HS-5 (cell line): ENCODE measurements at places on chromosomes 3 and 15.
A peak's percentile ranks its signal among the peaks of the same experiment; 100 is the strongest.

DNA sequence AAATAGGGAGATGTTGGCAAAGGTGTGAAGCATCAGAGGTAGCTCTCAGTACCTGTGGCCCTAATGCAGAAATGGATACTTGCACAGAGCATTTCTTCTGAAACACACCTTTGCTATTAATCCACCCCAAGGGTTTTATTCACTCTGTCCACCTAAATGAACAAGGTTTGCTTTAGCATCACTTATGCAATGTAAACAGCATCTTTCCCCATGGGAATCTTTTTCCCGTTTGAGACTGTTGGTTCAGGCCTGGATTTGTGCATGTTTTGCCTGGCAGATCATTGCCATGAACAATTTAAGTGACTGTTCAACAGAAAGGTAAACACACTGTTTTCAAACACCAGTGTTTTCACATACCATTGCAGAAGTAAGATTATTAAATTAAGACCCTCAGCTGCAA is 508.3 kb downstream of the SOX2 start:
- no peak for DNase-seq

- no peak for DNase-seq
Measured at GRCh38 chr15:89809787-89810148, 4.9 kb downstream of the ANPEP start.

DNA sequence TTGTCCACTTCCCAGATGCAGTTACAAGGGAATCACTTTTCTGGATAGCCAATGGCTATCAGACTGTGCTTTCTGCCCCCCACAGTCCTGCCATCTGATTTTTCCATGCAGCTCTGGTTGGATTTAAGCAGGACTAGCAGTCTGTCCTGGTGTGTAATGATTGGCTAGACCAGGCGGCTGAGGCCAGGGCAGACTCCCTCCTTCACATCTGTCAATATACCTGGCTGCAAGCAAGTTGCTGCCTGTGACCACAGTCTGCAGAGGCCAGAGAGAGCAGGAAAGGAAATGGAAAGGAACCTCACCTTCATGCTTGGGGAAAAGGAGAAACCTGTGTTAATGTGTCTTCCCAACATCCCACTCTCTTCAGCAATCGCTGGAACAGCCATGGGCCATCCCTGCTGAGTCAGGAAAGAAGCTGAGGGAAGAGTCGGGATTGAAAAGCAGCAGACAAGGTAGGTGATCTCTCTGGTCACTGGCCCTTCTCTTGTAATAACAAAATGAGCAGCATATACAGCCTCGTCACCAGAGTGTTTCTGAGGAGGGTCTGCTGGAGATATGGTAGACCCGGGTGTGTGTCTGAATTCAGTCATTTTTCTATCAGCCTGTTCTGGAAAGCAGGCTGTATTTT is 126.7 kb upstream of the PHLDB2 start:
- no peak for DNase-seq

GRCh38 chr3:52240059-52240885 is 1.3 kb upstream of the TWF2 start:
- DNase-seq: peak; percentile 71

- no peak for DNase-seq
Measured at GRCh38 chr15:75531041-75531450, 48.1 kb downstream of the PTPN9 start.

DNA sequence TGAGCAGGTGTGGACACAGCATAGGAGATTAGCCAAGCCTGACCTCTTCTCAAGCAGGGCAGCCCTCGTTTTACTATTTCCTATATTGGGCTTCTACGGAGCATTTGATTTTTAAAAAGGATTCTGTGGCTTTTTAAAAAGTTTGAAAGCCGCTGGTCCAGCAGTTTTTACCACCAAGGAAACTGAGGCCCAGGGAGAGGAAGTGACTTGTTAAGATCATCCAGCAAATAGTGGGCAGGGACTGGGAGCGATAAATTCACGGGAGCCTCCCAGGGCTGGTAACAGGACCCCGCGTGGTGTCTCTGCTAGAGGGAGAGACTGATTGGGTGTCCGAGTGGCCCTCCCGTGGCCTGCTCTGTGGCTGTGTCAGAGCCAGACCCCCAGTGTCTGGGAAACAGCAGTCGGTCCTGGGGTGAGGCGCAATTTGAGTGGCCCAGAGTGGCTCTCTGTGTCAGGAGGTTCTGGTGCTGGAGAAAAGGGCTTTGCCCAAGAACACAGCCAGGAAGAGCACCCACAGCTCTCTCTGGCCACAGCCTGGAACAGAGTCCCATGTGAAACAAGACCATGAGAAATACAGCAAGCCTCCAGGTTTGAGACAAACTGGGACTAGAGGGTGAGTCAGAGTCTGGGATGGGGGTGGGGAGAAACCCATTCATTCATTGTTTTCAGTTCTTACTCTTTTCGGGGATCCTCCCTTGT is 4.2 kb downstream of the FURIN start:
- DNase-seq: no peak

GRCh38 chr3:106247902-106248684 is 379.3 kb upstream of the CBLB start:
- peak; percentile 48 for DNase-seq

DNA sequence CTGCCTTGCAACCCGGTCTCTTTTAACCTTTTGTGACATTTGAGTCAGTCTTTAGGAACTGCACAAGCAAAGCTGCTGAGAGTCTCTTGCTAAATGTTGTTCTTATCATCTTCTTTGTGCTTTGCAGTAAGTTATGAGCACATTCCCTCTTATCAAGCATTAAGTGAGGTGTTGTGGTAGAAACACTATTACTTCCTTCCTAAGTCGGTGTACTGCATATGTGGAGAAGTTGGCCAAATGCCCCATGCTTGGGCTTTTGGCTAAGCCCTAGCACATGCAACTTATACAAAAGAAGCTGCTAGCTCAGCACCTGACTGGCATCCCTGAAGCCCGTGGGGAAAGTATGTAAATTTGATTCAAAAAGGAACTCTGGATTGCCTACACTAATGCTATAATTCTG is 136.5 kb upstream of the RBMS3 start:
- DNase-seq: no peak

- DNase-seq: no peak
Measured at GRCh38 chr3:168457954-168458539, 362.3 kb upstream of the GOLIM4 start.

- DNase-seq: no peak
Measured at GRCh38 chr15:78914027-78914764, 30.6 kb downstream of the CTSH start.

- no peak for DNase-seq
Measured at GRCh38 chr15:75815811-75816719, 27.2 kb upstream of the UBE2Q2 start.

- no peak for DNase-seq
Measured at GRCh38 chr15:75647370-75648155, at the start of gene SNX33. SNX33 (plus strand) TSS chr15:75647912; CDS start chr15:75649103, 1,191 bp downstream.

- no peak for DNase-seq
Measured at GRCh38 chr3:64856106-64856505, 168.3 kb upstream of the ADAMTS9 start.

DNA sequence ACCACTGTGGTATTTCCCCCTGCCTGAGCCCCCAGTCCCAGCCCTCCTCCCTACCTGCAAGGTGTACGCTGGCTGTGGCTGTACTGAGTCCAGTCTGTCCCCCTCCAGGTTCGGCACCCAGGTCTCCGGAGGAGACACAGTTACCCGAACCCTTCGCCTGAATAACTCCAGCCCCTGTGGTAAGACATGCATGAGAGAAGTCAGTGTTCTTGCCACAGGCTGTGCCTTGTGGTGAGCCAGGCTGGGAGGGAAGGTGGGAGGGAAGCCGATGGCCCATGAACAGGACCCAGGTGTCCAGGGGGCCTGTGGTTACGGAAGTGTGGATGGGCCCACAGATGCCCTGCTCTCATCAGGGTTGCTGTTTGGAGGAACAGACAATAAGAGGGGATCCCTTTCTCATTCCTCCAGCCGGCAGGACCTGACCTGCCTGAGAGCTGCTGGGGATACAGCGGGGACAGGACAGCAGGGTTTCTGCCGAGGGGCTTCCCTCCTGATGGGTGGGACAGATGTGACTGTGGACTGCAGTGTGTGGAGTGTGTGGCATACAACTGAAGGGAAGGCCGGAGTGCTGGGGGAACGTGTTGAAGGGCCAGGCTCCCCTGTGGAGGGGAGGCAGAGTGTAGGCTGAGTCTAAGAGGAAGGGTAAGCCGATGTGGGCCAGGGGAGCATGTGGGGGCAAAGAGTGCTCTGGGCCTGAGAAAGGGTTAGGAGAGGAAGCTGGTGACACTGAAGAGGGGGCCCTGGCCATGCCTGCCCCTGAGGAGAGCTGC is 21.9 kb downstream of the ACAA1 start:
- no peak for DNase-seq

GRCh38 chr3:81530180-81530939 is 231.1 kb downstream of the GBE1 start:
- no peak for DNase-seq

- DNase-seq: no peak
Measured at GRCh38 chr3:58720526-58720925, 54.0 kb upstream of the FAM3D start.

DNA sequence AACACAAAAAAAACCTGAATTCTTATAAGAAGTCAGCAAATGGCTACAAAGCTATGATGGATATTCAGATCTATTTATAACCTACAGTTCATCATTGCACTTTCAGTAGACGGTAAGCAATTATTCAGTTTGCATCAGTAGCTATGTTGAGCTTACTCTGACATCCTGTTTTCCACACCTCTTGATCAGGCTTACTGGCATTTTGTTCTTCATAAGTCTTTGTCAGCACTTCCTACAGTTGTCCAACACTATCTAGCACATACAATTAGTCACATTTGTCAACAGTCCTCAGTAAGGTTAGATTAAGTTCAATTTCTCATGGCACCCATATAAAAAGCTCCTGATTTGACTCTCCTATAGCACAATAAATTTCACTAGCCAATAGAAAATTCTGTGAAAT is 71.2 kb upstream of the ST3GAL6 start:
- no peak for DNase-seq

DNA sequence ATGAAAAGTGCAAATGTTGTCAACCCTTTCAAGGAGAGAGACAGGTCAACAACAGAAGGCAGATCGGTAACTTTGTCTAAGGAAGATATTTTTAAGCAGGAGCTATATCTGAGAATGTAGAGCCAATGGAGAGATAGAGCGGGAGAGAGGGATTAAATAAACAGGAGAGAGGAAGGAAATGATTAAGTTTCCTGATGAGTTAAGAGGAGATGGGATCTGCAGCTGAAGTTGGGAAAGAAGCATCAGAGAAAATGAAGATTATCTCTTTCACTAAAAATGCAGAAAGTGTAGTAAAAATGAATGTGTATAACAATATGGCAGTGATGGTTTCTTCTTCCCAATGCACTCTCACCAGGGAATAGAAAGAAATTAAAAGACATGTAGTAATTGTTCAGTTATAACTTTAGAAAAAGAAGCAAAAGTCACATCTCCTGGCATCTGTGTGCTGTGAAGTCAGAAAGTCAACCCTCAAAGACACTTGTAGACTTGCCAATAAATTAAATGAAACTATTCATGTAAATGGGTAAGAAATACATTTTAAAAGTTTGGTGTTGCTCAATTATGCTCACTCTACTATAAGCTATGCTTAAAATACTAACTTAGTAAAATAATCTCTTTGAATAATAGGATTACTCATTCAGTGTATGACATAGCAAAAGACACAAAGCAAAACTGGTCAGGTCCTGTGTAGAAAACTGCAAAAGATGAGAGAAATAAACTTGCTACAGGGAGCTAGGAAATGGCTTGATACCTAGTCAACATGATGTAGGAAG is 264.6 kb downstream of the ZIC4 start:
- DNase-seq: no peak

- DNase-seq: no peak
Measured at GRCh38 chr15:71334873-71335272, 219.6 kb downstream of the THSD4 start.

DNA sequence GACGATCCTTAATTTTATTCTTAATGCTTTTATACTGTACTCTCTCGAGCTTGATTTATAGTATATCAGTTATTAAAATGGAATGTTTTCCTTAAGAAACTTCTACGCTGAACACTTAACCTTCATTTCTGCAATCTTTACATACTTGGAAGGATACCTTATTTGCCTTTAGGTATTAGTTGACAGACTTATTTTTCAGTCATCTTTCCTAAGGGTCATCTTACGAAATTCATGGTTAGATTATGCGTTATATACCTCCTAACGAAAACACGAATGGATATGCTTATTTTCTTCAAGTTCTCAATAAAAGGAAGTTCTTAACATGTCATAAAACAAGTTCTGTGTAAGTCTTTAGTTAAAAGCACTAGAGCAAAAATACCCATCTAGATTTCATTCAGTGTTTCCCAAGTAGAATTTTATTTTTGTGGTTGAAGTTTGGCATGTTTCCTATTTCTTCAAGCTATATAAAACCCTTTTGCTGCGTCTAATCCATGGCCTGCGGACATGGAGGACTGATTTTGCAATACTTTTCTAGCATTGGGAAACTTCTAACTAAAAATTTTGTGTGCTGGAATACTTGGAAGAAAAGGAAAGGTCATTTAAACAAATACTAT is 231.3 kb downstream of the TP63 start:
- no peak for DNase-seq

DNA sequence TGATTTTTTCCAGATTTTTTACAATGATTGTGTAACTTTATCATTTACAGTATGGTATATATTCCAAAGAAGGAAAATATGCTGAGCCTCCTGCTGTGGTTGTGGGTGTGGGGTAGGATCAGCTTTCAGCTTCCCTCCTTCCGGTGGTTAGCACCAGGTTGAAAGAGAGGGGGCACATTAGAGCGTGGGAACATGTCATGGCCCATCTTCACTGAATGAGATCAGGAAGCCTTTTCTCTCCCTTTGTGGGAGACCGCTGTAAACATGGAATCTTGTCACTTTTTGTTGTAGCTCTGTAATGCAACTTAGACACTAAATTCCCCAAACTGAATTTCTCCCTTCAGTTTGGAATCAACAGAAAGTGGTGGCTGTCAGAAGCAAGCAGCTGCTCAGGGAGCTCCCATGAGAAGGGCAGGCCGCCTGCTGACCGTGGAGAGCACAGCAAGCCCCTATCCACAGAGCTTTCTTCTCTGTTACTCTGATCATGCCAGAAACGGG is 86.7 kb upstream of the LIMD1 start:
- DNase-seq: no peak

DNA sequence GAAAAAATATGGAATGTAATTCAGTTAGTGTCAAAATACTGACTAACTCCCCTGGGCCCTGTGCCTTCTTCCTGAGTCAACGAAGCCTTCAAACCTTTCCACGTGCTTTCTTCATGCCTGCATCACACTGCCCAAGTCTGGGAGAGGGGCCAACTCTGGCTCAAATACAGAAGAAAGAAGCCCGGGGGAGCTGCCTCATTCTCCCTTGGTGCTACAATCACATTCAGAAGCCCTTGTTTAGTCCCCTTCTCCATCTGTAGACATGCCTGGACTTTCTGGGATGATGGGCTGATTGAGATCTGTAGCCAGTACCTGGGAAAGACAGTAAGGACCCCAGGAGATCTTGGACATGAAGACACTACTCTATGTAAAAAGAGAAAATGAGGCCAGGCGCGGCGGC is 77.8 kb upstream of the GSK3B start:
- no peak for DNase-seq
